Naive thymus-derived CD4-positive, alpha-beta T cell (primary cell): ENCODE measurements at places on chromosomes 1 and 21. TPM values are rescaled to one million over a fixed set of nuclear protein-coding genes. Genes with fewer than 3 reads are reported as not detected.

GRCh38 chr1:56654126-56654923, 9.2 kb downstream of the PRKAA2 start:
- H3K4me1 ChIP-seq: no peaks in the 10 kb centered on the region
- H3K36me3 ChIP-seq: no peaks in the 10 kb centered on the region
- no peaks in the 10 kb centered on the region for H3K27me3 ChIP-seq
- no peak overlapping the region for H3K4me3 ChIP-seq
- no peak for DNase-seq

- no peak overlapping the region for H3K4me3 ChIP-seq
- H3K4me1 ChIP-seq: no peaks in the 10 kb centered on the region
- no peak overlapping the region for H3K27ac ChIP-seq
- no peak for DNase-seq
- no peaks in the 10 kb centered on the region for H3K27me3 ChIP-seq
These were observed 99.8 kb downstream of the KIF14 start for GRCh38 chr1:200520735-200521134.

DNA sequence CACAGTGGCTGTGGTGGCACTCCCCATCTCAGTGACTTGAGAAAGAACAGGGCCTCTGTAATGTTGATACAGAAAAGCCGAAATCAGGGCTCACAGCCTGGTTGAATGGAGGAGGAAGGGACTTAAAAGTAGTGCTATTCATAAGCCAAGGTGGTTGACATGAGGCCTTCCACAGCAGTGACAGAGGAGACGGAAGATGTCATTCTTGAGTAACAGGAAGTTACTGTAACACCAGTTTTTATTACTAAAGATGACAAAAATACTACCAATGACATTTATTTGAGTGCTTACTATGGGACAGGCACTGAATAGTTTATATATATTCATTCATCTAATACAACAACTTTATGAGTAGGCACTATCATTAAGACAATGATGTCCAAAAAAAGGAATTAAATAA, 52.8 kb upstream of the GNG12 start:
- H3K4me1 ChIP-seq: no peaks in the 10 kb centered on the region
- no peak for DNase-seq
- H3K36me3 ChIP-seq: no peaks in the 10 kb centered on the region
- H3K27ac ChIP-seq: no peak overlapping the region

GRCh38 chr1:54347261-54347954, 58.8 kb downstream of the SSBP3 start:
- no peak for DNase-seq
- H3K36me3 ChIP-seq: no peaks in the 10 kb centered on the region
- H3K27me3 ChIP-seq: no peaks in the 10 kb centered on the region
- H3K27ac ChIP-seq: no peak overlapping the region
- no peaks in the 10 kb centered on the region for H3K4me1 ChIP-seq
- H3K4me3 ChIP-seq: no peak overlapping the region

DNA sequence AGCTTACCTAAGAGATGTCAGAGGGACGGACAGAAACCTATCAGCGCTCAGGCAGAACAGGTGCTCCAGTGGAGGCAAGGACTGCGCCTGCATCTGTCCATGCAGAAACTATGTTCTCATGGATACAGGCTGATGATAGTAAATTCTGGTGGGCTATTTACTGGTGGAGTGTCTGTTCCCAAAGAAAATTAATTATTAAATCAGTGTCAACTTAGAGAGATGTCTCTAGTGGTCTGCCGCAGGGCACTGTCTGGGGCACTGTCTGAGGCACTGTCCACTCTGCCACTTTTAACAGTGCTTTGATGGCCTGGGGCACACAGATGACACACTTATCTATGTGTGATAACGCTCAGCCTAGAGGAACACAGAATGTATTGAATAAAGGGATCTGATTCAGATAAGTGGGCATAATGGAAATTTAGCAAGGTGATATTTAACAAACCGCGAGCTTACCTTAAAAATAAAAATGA, 148.1 kb downstream of the RGS7 start:
- H3K36me3 ChIP-seq: no peaks in the 10 kb centered on the region
- no peaks in the 10 kb centered on the region for H3K27me3 ChIP-seq
- no peak overlapping the region for H3K27ac ChIP-seq
- DNase-seq: no peak
- H3K4me1 ChIP-seq: no peaks in the 10 kb centered on the region
- H3K4me3 ChIP-seq: no peak overlapping the region

Gene PLA2G4A
- total RNA-seq: not detected in 2 replicates

Gene SELENBP1
- not detected in 2 replicates for total RNA-seq

Gene FCRL2
- 0.27 TPM for total RNA-seq

Gene HSD3B2
- total RNA-seq: not detected
